Testis (tissue), 5 donors: ENCODE measurements at places on chromosomes 7 and 10. TPM values are rescaled to one million over a fixed set of nuclear protein-coding genes. Genes with fewer than 3 reads are reported as not detected.

PYROXD2 gene
- 20.2 TPM for total RNA-seq

TLX1 gene
- total RNA-seq, result 0.99 TPM

NPY4R gene
- total RNA-seq, result 0.12 TPM

PHTF2 gene
- total RNA-seq, result 35.3 TPM

H2BK1 gene
- total RNA-seq, result not detected

SLC18A3 gene
- total RNA-seq, result not detected

INA gene
- total RNA-seq, result 4.3 TPM

PANK1 gene
- 9.2 TPM for total RNA-seq

KIAA1549 gene
- 7.4 TPM for total RNA-seq
